Stimulated activated CD8-positive, alpha-beta memory T cell treated with anti-CD3 and anti-CD28 coated beads, Interleukin-15, amount 100 ng/mL, for 24 hours (primary cell): ENCODE measurements at places on chromosomes 4 and X.

DNA sequence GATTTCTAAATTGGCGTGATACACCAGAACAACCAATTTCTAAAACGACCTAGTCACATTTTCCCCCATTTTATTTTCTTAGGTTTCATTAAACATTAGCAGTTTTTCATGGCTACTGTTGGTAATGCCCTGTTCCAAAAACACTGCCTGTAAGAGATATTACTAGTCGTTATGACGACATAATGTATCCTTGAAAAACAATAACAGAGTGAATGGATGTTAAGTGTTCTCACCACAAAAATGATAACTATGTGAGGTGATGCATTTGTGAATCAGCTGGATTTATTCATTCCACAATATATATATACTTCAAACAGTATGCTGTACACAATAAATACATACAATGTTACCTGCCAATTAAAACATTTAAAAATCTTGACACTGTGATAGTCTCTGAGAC, 1147.6 kb upstream of the PCDH10 start:
- no peak for DNase-seq

- DNase-seq, result no peak
Measured at GRCh38 chrX:45743906-45744625, 543.4 kb upstream of the DIPK2B start.

DNA sequence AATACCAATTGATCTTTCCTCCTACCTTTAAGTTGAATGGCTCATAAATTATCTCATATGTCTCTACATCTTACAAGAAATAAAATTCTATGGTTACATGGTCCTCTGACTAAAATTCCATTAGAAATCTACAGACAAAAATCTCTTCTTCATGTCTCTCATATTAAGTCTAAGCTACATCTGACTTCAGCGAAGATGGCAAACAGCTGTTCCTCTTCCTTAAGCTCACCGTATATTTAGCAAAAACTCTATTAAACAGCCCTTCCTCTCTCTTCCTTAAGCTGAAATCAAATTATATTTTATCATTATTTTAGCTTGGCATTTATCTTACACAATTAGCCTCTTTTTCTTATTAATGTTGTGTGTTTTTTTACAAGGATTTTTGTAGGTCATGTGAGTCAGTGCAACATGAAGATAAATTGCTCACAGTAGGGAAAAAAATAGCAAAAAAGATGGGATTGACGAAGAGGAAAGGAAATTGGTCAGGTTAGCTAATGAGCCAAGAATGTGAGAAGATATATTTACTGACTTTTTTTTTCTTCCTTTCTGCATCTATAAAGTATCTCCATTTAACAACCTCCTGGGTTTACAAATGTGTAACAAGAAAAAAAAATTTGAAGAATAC, 2412.8 kb downstream of the ARAP2 start:
- DNase-seq, result no peak

DNA sequence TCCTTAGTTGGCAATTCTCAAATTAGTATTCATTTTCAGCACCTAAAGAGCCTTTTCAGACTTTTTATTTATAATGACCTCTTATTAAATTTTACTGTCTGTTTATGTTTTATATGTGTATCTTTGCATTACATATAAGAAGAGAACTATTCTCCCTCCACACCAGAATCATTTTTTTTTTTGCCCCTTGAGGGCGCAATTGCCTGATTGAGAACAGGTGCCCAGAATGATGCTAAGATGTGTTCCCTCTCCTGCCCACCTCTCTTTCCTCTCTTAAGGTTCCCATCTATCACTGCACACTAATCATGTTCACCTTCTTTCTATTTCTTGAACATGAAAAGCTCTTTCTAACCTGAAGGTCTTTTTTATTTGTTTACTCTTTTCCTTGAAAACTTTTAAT, 44.2 kb upstream of the ADAM29 start:
- DNase-seq, result no peak

GRCh38 chr4:8267077-8267476, 2.5 kb upstream of the HTRA3 start:
- DNase-seq, result no peak

DNA sequence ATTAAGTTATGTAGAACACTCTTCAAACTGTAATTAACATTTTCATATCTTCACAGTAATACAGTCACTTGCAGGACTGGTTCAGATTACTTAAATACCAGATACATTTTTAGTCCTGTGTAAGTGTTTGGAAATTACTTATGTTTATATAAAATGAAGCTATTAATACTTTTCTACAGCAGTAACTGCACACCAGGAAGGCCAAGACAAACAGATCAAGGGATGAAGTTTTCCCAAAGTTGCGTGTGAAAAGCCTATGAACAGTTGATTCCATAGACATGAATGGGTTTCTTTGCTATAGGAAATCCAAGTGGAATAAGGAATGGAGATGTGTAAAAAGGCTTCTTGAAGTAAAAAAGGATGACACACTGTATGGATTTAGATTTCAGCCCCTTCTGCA, 28.9 kb upstream of the DRP2 start:
- DNase-seq, result no peak

DNA sequence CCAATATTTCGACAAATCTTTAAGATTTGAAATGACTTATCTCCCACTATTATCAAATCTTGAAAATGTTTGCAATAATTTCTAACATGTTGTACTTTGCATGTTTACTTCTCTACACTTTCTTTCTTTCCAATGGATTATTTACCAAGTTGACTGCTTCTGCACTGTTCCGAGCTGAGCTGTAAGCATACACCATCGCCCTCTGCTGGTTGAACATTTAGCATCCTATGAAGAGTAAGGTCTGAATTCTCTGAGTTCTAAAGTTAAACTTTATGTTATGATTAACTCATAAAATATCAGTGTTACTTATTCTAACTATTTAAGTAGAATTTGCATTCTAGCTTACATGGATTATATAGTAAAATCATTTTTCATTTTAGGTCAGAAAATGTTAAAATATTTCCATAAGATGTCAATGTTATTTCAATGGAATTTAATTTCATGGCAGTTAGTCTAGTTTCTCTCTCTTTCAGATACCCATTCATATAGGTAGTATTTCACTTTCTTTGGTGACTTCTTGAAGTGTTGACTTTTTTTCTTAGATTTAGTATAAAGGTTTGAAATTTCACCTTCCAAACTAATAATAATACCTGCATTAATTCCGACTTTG, 137.4 kb downstream of the DKK2 start:
- no peak for DNase-seq

DNA sequence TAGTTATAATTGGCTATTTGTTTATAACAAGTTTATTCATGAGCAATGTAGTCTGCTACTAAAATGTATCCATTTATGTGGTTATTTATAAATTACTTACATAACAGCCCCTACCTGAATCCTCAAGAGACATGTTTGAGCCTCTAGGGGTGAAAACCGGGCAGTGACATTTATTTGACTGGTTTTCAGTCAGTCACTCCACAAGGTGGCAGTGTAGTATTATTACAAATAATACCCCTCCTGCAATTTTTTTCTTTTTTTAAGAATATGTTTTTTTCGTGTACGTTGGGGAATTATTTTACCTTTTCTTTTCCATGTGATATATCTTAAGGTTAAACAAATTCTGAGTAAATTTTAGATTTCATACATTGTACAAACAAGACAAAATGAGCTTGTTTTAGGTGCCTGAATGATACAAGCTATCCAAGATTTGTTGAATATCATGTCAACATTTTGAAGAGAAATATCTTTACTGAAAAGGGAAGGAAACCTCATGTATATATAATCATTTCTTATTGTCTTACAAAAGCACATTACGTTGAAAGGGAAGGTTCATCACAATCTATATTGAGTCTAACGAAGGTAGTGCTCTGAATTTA, 598.7 kb upstream of the TECRL start:
- no peak for DNase-seq

GRCh38 chrX:125295337-125295736, 24.3 kb upstream of the TEX13C start:
- no peak for DNase-seq

DNA sequence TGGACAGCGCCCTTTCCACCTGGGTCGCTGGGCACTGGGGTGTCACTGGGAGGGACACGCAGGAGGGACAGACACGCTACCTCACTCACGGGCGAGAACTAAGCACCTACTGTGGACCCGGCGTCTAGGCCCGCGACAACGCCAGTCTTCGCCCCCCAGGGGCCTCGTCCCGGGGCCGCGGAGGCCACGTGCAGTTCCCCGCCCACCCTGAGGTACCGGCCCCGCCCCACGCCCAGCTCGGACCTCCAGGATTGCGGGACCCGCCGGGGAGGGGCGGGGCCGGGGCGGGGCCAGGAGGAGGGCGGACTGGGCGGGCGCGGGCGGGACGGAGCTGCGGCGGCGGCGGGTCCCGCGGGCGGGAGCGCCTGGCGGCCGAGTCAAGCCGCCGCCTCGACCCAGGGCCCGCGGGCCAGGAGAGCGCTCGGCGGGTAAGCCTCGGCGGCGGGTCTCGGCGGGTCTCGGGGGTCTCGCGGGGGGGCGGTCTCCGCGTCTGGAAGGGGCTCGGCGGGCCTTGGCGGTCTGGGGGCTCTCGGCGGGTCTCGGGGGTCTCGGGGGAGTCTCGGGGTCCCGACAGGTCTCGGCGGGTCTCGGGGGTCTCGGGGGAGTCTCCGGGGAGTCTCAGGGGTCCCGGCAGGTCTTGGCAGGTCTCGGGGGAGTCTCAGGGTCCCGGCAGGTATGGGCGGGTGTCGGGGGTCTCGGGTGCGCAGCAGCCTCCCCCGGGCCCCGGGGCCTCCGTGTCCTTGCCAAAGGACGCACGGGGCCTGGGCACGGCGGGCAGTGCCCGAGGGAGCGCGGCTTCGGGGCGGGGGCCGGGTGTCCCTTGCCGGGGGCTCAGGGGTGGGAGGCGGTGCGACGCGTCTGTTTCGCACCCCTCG, at the start of gene SH3BP2:
TSS of gene SH3BP2 (plus strand) at position 375 of the 875 bp plus-strand sequence. CDS start 27,533 bp downstream, outside the sequence.
- no peak for DNase-seq

DNA sequence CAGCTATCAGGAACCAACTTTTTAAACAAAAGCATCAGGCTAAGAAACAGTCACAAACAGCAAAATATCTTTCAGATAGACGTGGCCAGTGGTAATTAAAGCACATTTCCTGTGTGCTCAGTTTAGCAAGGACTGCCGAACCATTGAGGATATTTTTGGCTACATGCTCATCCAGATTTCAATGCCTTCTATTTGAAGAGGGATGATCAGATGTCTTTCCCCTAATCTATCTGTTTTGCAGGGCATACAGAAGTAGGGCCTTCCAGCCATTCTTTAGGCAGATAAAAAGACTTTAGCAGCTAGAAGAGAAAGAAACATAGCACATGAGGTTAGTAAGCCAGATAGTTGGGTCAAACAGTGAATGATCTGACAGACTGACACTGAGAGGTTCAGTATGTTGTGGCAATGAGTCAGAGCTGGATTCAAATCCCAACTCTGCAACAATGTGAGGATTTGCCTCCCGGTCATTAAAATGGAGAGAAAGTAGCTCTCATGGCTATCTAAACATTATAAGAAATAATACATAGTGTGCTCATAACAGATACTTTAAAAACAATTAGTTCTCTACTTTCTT, 100.0 kb upstream of the PRKG2 start:
- no peak for DNase-seq

GRCh38 chr4:20572976-20573375, 127.3 kb upstream of the PACRGL start:
- no peak for DNase-seq

GRCh38 chrX:11557120-11557519, 108.6 kb downstream of the ARHGAP6 start:
- DNase-seq, result no peak

DNA sequence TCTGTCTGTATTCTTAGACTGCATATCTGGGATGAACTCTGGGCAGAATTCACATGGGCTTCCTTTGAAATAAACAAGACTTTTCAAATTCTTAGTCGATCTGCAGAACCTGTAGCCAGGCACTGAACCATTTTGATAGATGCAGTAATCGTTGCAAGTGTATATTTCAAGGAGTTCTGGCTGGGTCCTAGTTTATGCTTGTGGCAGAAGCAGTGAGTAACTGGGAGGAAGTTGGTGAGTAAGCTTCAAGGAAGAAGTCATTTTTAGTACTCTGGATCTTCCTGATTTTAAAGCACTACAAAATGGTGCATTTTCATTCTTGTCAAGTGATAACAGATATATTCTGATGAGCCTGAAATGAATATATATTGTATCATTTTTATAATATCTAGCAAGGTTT, 9.5 kb downstream of the HPRT1 start:
- DNase-seq, result no peak

DNA sequence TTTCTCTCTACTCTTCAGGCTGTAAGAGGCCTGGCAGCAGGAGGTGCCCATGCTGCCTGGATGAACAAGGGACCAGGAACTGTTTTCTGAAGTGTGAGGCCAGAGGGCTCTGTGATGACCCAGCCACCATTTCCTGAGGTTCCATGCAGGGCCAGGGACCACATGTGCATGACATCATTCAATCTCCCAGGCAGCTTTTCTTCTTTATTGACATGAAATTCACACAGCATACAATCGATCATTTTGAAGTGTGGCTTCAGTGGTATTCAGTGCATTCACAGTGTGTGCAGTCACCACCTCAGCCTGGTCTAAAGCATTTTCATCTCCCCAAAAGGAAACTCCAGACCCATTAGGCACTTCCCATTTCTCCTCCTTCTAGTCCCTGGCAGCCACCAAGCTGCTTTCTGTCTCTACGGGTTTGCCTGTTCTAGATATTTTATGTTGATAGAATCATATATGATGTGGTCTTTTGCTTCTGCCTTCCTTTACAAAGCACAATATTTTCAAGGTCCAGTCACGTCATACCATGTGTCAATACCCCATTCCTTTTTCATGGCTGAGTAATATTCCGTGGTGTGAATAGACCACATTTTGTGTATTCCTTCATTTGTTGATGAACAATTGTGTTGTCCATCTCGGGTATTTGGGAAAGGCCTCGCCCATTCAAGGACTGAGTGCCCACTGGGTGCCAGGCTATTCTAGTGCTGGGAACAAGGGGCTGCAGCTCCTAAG, 93.1 kb downstream of the PSAPL1 start:
- DNase-seq, result no peak

GRCh38 chrX:1649621-1650020, 34.8 kb downstream of the ASMT start:
- no peak for DNase-seq

- DNase-seq, result no peak
Measured at GRCh38 chrX:63818156-63818555, 33.1 kb upstream of the ARHGEF9 start.

DNA sequence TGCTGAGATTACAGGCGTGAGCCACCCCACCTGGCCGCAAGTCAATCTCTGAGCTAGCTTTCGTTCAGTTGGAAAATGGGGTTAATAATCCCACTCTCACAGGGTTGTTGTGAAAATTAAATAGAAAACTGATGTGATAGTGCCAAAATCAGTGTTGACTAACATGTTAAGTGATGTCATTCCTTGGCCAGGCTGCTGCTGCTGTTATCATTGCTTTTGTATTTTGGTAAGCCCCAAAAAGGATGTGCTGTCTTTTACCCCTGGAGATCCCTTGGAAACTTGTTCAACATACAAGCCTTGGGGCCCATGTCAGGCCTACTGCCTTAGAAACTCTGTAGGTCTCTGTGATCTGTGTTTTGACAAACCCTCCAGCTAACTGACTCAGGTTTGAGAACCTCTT, 106.3 kb downstream of the AFF1 start:
- DNase-seq, result no peak
